Mesothelial cell of epicardium (in vitro differentiated cells): ENCODE measurements at places on chromosomes 13 and 19. TPM values are rescaled to one million over a fixed set of nuclear protein-coding genes. Genes with fewer than 3 reads are reported as not detected.

Gene TMEM238
- 2.3 to 2.9 TPM (median 2.3 TPM) in 3 replicates for total RNA-seq

Gene CFAP97D2
- not detected in 3 replicates for total RNA-seq

Gene ZNF211
- 25.3 to 28.7 TPM (median 25.4 TPM) in 3 replicates for total RNA-seq

Gene PEX11G
- total RNA-seq, result 6.5 to 7.3 TPM (median 7.0 TPM) in 3 replicates

DNA sequence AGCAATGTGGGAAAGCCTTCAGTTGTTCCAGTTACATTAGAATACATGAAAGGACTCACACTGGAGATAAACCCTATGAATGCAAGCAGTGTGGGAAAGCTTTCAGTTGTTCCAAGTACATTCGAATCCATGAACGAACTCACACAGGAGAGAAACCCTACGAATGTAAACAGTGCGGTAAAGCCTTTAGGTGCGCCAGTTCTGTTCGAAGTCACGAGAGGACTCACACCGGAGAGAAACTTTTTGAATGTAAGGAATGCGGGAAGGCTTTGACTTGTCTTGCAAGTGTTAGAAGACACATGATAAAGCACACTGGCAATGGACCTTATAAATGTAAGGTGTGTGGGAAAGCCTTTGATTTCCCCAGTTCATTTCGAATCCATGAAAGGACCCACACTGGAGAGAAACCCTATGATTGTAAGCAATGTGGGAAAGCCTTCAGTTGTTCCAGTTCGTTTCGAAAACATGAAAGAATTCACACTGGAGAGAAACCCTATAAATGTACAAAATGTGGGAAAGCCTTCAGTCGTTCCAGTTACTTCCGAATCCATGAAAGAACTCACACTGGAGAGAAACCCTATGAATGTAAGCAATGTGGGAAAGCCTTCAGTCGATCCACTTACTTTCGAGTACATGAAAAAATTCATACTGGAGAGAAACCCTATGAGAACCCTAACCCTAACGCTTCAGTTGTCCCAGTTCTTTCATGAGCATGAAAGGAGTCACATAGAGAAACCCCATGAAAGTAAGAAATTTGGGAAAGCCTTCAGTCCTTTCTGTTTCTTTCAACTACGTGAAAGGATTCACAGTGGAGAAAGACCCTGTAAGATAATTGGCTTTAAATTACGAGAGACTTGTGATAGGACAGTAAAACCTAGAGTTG is 20.1 kb downstream of the ZNF627 start:
- H3K36me3 ChIP-seq, result peaks cover 89% of the 10 kb centered on the region
- H3K27ac ChIP-seq, result no peak overlapping the region
- H3K4me1 ChIP-seq, result no peaks in the 10 kb centered on the region
- H3K27me3 ChIP-seq, result no peaks in the 10 kb centered on the region

DNA sequence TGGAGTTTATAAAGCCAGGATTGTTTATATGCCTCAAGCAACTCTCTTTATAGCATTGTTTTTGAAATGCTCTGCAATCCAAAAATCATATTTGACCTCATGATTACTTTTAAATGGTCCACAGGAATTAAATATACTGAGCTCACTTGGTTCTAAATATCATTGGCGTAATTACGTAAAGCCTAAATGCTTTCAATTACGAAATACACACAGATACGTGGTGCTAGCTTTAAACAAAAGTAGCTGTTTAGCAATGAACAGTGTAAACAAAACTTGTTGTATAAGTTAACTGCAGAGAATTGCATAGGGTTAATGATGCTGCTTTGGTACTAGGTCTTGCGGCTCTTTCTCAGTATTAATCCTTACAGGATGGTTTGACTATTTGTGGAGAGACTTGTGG is 346.6 kb downstream of the COG6 start:
- no peaks in the 10 kb centered on the region for H3K4me1 ChIP-seq
- H3K27ac ChIP-seq, result no peak overlapping the region
- no peaks in the 10 kb centered on the region for H3K36me3 ChIP-seq
- H3K27me3 ChIP-seq, result no peaks in the 10 kb centered on the region

DNA sequence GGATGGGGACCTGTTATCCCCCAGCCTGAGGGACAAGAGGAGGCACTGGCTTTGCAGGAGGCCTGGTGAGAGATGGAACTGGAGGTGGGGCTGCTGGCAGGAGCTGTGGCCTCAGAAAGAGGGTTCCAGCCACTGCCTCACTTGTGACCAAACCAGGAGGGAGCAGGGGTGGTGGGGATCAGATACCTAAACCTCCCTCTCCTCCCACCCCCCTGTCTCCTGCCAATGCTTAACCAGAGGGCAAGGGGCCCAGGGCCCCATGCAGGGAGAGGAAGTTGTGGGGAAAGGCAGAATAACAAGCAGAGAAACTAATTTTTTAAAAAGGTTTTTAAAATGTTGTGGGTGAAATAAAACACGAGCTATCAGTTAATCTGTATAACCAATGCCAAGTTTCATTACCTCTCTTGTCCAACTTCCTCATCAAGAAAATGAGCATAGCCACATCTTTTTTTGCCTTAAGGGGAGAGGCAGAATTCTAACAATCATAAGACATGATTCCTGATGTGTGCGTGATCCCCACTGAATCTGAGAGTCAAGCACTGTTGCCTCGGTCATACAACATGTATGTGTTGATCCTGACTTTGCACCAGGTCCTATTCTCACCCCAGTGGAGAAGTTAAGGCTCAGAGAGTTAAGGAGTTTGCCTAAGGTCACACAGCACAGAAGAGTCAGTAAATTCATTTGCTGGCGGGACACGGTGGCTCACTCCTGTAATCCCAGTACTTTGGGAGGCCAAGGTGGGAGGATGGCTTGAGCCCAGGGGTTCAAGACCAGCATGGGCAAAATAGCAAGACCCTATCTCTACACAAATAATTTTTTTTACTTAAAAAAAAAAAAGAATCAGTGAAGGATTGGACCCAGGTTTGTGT is 12.9 kb downstream of the FXYD5 start:
- DNase-seq, result no peak
- H3K27ac ChIP-seq, result no peak overlapping the region
- H3K4me3 ChIP-seq, result no peak overlapping the region
- no peaks in the 10 kb centered on the region for H3K27me3 ChIP-seq
- peaks cover 33% of the 10 kb centered on the region for H3K36me3 ChIP-seq
